Activated CD4-positive, alpha-beta T cell treated with anti-CD3 and anti-CD28 coated beads, Interleukin-2, amount 10 ng/mL, durations not matched to agents 7 days and 5 days (primary cell): ENCODE measurements at places on chromosomes 12 and 14. TPM values are rescaled to one million over a fixed set of nuclear protein-coding genes. Genes with fewer than 3 reads are reported as not detected.

The KRT74 gene
- 0.15 TPM for total RNA-seq

The SMOC1 gene
- total RNA-seq: not detected

The TAS2R43 gene
- 1.9 TPM for total RNA-seq

The SLC6A15 gene
- total RNA-seq: not detected

The WNK1 gene
- total RNA-seq: 162 TPM

The KRT75 gene
- total RNA-seq: not detected

- no peaks in the 10 kb centered on the region for H3K27me3 ChIP-seq
- DNase-seq: no peak
- peaks cover 3% of the 10 kb centered on the region for H3K36me3 ChIP-seq
- no peaks in the 10 kb centered on the region for H3K4me1 ChIP-seq
- H3K27ac ChIP-seq: no peak overlapping the region
- no peak overlapping the region for H3K4me3 ChIP-seq
Observed at GRCh38 chr14:22991852-22992251, 9.5 kb upstream of the AJUBA start.

DNA sequence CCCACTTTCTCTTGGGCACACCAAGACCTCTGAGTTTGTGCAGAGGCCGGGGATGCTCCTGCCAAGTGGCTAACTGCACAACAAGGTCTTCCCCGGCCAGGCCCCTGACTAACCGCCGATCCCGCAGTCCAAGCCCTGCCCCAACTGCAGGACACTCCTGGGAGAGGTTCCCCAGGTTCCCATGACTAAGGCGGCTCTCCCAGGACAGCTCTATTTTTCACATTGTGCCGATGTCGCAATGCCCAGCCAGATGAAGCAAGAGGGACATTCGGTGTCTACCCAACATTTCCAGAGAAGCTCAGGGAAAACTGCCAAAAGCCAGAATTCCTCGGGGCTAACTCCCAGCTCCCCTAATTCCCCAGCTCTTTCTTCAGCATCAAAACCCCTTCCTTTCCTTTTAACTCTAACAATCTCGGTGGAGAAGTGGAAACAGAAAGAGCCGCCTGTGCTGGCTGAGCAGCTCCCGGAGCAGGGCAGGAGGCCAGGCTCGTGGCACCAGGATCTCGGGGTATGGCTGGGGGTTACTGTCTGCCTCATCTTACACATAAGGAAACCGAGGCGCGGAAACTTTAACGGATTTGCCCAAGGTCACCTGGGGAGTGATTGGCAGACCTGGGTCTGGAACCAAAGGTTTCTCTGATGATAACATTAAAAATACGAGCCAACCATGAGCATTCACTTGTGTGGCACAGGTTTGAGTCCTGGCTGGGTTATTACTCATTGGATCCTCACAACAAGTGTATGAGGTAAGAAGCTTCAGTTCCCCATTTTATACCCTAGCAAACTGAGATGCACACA, 318.2 kb downstream of the BCL11B start:
- H3K4me1 ChIP-seq: peaks cover 8% of the 10 kb centered on the region
- H3K27ac ChIP-seq: no peak overlapping the region
- H3K27me3 ChIP-seq: no peaks in the 10 kb centered on the region
- H3K4me3 ChIP-seq: no peak overlapping the region

- H3K36me3 ChIP-seq: no peaks in the 10 kb centered on the region
- DNase-seq: no peak
- H3K4me1 ChIP-seq: peaks cover 2% of the 10 kb centered on the region
- no peak overlapping the region for H3K4me3 ChIP-seq
- H3K27me3 ChIP-seq: peaks cover 45% of the 10 kb centered on the region
- no peak overlapping the region for H3K27ac ChIP-seq
Observed at GRCh38 chr12:10620078-10620779, 6.8 kb upstream of the MAGOHB start.

GRCh38 chr14:90421632-90422020, 24.8 kb downstream of the CALM1 start:
- H3K4me1 ChIP-seq: no peaks in the 10 kb centered on the region
- no peaks in the 10 kb centered on the region for H3K36me3 ChIP-seq
- H3K27ac ChIP-seq: no peak overlapping the region
- H3K27me3 ChIP-seq: no peaks in the 10 kb centered on the region
- DNase-seq: no peak

GRCh38 chr14:26835979-26836570, 238.2 kb upstream of the NOVA1 start:
- no peaks in the 10 kb centered on the region for H3K27me3 ChIP-seq
- H3K36me3 ChIP-seq: no peaks in the 10 kb centered on the region
- no peak for DNase-seq
- no peaks in the 10 kb centered on the region for H3K4me1 ChIP-seq

DNA sequence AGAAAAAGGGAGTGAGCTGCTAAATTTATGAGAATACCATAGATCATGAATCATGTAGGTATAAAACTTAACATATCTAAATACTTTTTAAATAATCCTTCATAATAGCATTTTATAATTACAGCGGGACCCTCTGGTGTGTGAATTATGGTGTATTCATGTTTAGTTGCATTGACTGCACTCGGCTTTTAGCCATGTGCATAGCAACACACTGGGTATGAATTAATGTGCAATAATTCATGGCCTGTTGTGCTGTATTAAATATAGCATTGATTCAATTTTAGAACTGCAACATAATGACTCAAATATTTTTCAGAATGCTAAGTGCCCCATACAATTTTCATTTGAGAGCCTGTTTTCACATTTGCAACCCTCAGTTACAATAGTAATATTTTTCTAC, 249.6 kb upstream of the G2E3 start:
- peaks cover 2% of the 10 kb centered on the region for H3K27me3 ChIP-seq
- H3K36me3 ChIP-seq: no peaks in the 10 kb centered on the region
- no peaks in the 10 kb centered on the region for H3K4me1 ChIP-seq
- no peak for DNase-seq

GRCh38 chr12:16076557-16076956, 165.4 kb downstream of the DERA start:
- no peaks in the 10 kb centered on the region for H3K27me3 ChIP-seq
- H3K4me3 ChIP-seq: no peak overlapping the region
- H3K36me3 ChIP-seq: no peaks in the 10 kb centered on the region
- peak; percentile 6 for DNase-seq

DNA sequence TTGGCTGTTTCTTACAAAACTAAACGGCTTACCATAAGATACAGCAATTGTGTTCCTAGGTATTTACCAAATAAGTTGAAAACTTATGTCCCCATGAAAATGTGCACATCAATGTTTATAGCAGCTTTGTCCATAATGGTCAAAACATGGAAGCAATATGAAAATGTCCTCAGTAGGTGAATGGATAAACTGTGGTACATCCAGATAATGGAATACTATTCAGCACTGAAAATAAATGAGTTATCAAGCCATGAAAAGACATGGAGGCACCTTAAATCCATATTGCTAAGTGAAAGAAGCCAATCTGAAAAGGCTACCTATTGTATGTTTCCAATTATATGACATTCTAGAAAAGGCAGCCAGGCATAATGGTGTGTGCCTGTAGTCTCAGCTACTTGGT, 40.7 kb downstream of the CFL2 start:
- H3K4me3 ChIP-seq: no peak overlapping the region
- H3K36me3 ChIP-seq: no peaks in the 10 kb centered on the region
- no peaks in the 10 kb centered on the region for H3K27me3 ChIP-seq
- no peak overlapping the region for H3K27ac ChIP-seq
- no peaks in the 10 kb centered on the region for H3K4me1 ChIP-seq

DNA sequence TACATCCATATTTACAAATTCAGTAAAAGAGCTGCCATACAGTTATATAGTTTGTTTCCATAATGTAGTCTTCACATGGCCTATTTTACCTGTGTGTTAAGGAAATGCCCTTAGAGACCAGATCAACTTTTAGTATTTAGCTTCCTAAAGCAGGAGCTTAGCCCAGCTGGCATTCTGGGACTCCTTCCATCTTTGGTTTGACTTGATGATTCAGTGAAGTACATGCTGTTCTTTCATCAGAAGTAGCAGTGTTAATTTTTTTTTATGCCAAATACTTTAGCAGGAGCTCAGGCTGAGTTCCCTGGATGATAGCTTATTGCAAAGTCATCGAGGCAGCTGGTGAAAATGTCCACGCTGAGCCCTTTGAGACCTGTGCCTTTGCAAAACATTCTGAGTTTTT, 101.0 kb downstream of the FOXG1 start:
- DNase-seq: no peak
- H3K4me3 ChIP-seq: no peak overlapping the region
- H3K27me3 ChIP-seq: no peaks in the 10 kb centered on the region
- H3K36me3 ChIP-seq: no peaks in the 10 kb centered on the region
- no peak overlapping the region for H3K27ac ChIP-seq

GRCh38 chr14:90451961-90452360, 55.1 kb downstream of the CALM1 start:
- H3K36me3 ChIP-seq: no peaks in the 10 kb centered on the region
- DNase-seq: no peak
- no peak overlapping the region for H3K4me3 ChIP-seq
- no peaks in the 10 kb centered on the region for H3K27me3 ChIP-seq
- H3K27ac ChIP-seq: no peak overlapping the region

- no peaks in the 10 kb centered on the region for H3K4me1 ChIP-seq
- H3K27me3 ChIP-seq: no peaks in the 10 kb centered on the region
- no peak overlapping the region for H3K27ac ChIP-seq
- peaks cover under 1% of the 10 kb centered on the region for H3K36me3 ChIP-seq
- H3K4me3 ChIP-seq: no peak overlapping the region
Observed at GRCh38 chr14:31326111-31326510, 94.2 kb downstream of the HEATR5A start.

DNA sequence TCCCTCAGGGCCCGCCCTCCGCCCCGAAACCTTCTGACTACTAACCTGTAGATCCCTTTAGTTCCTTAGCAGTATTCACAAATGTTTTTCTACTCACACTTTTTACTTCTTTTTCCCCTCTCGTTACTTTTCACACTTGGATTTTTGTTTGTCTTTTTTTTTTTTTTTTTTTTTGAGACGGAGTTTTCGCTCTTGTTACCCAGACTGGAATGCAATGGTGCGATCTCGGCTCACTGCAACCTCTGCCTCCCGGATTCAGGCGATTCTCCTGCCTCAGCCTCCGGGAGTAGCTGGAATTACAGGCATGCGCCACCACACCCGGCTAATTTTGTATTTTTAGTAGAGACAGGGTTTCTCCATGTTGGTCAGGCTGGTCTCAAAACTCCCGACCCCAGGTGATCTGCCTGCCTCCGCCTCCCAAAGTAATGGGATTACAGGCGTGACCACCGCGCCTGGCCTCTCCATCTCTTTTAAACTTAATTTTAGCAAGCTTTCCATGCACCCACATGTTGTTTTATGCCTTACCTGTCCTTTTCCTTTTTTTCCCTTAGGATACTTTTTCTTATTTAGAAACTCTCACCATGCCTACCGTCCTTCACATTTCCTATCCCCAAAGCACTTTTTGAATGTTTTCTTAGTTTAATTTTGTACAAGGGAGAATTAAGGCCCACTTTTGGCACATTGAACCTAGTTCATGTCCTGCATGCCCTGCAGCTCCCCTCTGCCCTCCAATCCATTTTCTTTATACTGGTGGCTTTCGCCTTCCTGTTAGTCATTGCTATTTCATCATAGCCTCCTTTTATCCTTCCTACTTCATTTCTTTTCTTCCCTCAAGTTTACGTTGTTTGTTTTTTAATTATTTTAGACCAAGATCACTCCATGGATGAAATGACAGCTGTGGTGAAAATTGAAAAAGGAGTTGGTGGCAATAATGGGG, 1.1 kb downstream of the SP1 start:
- H3K36me3 ChIP-seq: peaks cover 40% of the 10 kb centered on the region
- no peak for DNase-seq
- H3K27ac ChIP-seq: peak overlapping the region; percentile 90

GRCh38 chr14:31380106-31380505, 40.2 kb downstream of the HEATR5A start:
- no peak overlapping the region for H3K27ac ChIP-seq
- DNase-seq: no peak
- peaks cover 3% of the 10 kb centered on the region for H3K36me3 ChIP-seq
- no peaks in the 10 kb centered on the region for H3K27me3 ChIP-seq
- H3K4me3 ChIP-seq: no peak overlapping the region
- H3K4me1 ChIP-seq: peaks cover 11% of the 10 kb centered on the region

DNA sequence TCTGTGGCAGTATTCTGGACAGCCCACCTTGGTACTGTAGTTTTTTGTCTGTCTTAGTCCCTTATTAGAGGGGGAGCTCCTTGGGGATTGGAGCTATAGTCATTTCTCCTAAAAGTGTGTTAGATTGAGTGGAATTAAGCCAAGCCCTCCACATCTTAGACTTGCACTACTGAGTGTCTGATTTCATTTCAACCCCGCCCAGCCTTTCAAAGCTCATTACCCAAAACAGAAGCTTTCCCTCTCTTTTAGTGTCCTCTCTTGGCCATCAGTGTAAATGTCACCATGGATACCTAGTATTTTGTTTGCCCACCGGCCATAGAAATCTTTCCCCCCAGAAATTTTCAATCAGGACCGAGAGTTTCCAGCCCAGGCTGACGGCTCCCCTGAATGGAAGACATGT, 74.5 kb downstream of the LRRC74A start:
- H3K4me1 ChIP-seq: peaks cover 22% of the 10 kb centered on the region
- no peak overlapping the region for H3K4me3 ChIP-seq
- no peak overlapping the region for H3K27ac ChIP-seq
- H3K36me3 ChIP-seq: no peaks in the 10 kb centered on the region
- DNase-seq: no peak
- H3K27me3 ChIP-seq: peaks cover 6% of the 10 kb centered on the region

- no peaks in the 10 kb centered on the region for H3K27me3 ChIP-seq
- no peak for DNase-seq
- peaks cover 18% of the 10 kb centered on the region for H3K4me1 ChIP-seq
- no peak overlapping the region for H3K27ac ChIP-seq
Observed at GRCh38 chr12:54401119-54401518, 16.6 kb upstream of the ZNF385A start.

DNA sequence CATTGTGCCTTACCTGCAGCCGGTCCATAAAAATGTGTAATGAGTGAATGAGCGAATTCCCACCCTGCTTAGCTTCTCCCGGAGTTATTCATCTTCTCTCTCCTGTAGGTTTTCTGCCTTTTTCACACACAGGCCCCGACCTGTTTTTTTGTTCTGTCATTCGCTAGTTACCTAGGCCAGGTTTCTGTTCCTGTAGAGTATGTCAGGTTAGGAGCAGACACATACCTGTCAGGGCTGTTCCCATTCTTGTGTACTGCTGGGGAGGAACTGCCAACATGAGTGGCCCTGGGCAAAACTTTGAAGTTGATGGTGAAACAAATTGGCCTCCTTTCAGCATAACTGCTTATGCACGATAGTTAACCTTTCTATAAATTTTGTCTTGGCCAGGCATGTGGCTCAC, 140.1 kb downstream of the SYNE2 start:
- no peak for DNase-seq
- H3K36me3 ChIP-seq: peaks cover 72% of the 10 kb centered on the region
- H3K4me1 ChIP-seq: peaks cover 19% of the 10 kb centered on the region
- no peak overlapping the region for H3K4me3 ChIP-seq
- H3K27ac ChIP-seq: peak overlapping the region; percentile 63
- no peaks in the 10 kb centered on the region for H3K27me3 ChIP-seq

- H3K27ac ChIP-seq: no peak overlapping the region
- H3K4me3 ChIP-seq: no peak overlapping the region
- peaks cover 55% of the 10 kb centered on the region for H3K4me1 ChIP-seq
- H3K36me3 ChIP-seq: no peaks in the 10 kb centered on the region
- DNase-seq: no peak
Observed at GRCh38 chr12:120851944-120852343, 52.2 kb downstream of the SPPL3 start.

- H3K36me3 ChIP-seq: peaks cover 2% of the 10 kb centered on the region
- H3K4me3 ChIP-seq: no peak overlapping the region
- peaks cover 2% of the 10 kb centered on the region for H3K27me3 ChIP-seq
- DNase-seq: no peak
- no peak overlapping the region for H3K27ac ChIP-seq
Observed at GRCh38 chr14:65187421-65188049, 85.2 kb upstream of the MAX start.

GRCh38 chr12:85639834-85640233, 196.4 kb downstream of the RASSF9 start:
- no peaks in the 10 kb centered on the region for H3K4me1 ChIP-seq
- DNase-seq: no peak
- H3K36me3 ChIP-seq: no peaks in the 10 kb centered on the region
- no peaks in the 10 kb centered on the region for H3K27me3 ChIP-seq
